Articular chondrocyte of knee joint (primary cell): ENCODE measurements at places on chromosomes 2 and 18. TPM values are rescaled to one million over a fixed set of nuclear protein-coding genes. Genes with fewer than 3 reads are reported as not detected.

The OTOS gene
- total RNA-seq: not detected in 2 replicates

The MAB21L4 gene
- total RNA-seq: not detected in 2 replicates

The CCL20 gene
- total RNA-seq: not detected in 2 replicates

The REL gene
- total RNA-seq: 7.4 and 10.7 TPM in 2 replicates

The UGT1A4 gene
- not detected in 2 replicates for total RNA-seq

The MEP1B gene
- not detected in 2 replicates for total RNA-seq

The ESPNL gene
- total RNA-seq: 1.3 and 7.3 TPM in 2 replicates

The PECR gene
- total RNA-seq: 11.6 and 15.2 TPM in 2 replicates
